ENCODE measurements at places on chromosomes 4 and X.
A peak's percentile ranks its signal among the peaks of the same experiment; 100 is the strongest.

DNA sequence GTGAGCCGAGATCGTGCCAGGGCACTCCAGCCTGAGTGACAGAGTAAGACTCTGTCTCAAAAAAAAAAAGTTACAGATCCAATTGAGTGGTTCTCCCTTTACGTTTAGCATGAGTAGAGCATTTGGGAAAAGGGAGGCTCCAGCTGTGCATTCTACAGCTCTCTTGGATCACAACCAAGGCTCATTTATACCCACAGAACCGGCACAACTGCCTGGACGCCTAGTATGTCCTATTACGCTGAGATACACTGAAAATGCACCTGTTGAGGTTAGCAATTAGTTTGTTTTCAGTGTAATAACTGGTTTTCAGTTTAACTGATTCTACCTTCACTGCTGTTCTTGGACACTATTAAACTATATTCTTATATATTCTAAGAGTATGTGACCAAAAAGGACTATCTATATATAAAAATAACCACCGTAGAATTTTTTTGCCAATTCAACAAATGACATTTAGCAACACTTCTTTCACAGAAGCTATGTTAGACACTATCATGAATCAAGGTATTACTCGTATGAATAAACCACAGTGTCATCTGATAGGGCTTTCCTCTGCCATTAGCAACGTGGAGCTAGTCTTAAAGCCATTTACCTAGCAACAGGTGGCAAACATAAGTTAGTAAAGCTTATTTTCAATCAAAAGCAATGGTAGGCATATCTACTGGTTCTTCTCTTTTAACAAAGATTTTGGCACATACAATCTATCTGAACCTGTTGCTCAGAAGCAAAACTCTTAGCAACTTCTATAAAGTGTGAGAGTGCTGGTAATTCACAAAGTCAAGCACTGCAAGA is 3.6 kb downstream of the OTUD4 start:
- no peak overlapping the region for H3K4me3 ChIP-seq
- H3K36me3 ChIP-seq, result no peaks in the 10 kb centered on the region
- H3K27ac ChIP-seq, result peak overlapping the region; percentile 97
- no peak for DNase-seq

- no peak for DNase-seq
- H3K4me1 ChIP-seq, result no peaks in the 10 kb centered on the region
- no peak overlapping the region for H3K4me3 ChIP-seq
- no peaks in the 10 kb centered on the region for H3K27me3 ChIP-seq
Measured at GRCh38 chr4:158644356-158644755, 27.3 kb downstream of the C4orf46 start.

DNA sequence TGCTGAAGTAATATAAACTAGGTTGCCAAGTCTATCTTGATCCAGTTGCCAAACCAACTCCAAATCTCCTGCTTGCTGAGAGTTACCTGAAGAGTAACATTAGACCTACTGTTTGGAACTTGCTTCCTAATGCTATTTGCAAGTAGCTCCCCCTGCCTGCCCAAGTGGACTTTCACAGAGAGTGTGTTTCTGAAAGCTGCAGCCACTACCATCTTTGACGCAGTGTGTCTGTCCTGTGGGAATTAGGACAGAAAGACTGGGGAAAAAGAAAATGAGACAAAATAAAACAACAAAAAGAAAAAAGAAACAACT is 195.0 kb upstream of the HS3ST1 start:
- peaks cover 3% of the 10 kb centered on the region for H3K4me1 ChIP-seq
- H3K27ac ChIP-seq, result no peak overlapping the region
- no peak overlapping the region for H3K4me3 ChIP-seq
- DNase-seq, result peak; percentile 17

GRCh38 chr4:3376266-3376665 is 65.5 kb upstream of the HGFAC start:
- no peaks in the 10 kb centered on the region for H3K27me3 ChIP-seq
- no peak overlapping the region for H3K4me3 ChIP-seq
- H3K27ac ChIP-seq, result no peak overlapping the region
- no peaks in the 10 kb centered on the region for H3K36me3 ChIP-seq

GRCh38 chrX:110304884-110305283 is 13.0 kb downstream of the AMMECR1 start:
- no peaks in the 10 kb centered on the region for H3K27me3 ChIP-seq
- H3K4me3 ChIP-seq, result no peak overlapping the region
- no peak for DNase-seq
- no peak overlapping the region for H3K27ac ChIP-seq
- no peaks in the 10 kb centered on the region for H3K4me1 ChIP-seq
- no peaks in the 10 kb centered on the region for H3K36me3 ChIP-seq

DNA sequence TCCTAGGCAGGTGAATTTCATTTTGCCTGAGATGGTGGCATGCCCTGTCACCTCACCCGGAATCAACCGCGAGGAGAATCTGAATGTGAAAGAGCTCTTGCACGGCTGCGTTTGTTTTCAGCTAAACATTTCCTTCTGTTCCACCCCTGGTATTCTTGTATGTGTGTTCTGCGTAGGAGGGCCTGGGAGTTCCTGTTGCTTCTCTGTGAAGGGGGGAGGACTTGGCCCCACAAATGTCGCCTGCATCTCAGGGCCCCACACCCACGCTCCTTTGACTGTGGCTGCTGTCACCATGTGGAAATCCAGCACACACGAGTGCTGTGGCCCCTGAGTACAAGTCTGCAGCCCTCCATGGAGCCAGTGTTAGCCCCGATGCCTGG is 45.8 kb upstream of the CLCN4 start:
- no peaks in the 10 kb centered on the region for H3K27me3 ChIP-seq
- H3K36me3 ChIP-seq, result no peaks in the 10 kb centered on the region
- H3K27ac ChIP-seq, result peak overlapping the region; percentile 88

GRCh38 chr4:47222276-47222675 is 190.9 kb downstream of the GABRB1 start:
- no peaks in the 10 kb centered on the region for H3K36me3 ChIP-seq
- no peak overlapping the region for H3K4me3 ChIP-seq
- no peak overlapping the region for H3K27ac ChIP-seq
- no peaks in the 10 kb centered on the region for H3K4me1 ChIP-seq
- no peak for DNase-seq

DNA sequence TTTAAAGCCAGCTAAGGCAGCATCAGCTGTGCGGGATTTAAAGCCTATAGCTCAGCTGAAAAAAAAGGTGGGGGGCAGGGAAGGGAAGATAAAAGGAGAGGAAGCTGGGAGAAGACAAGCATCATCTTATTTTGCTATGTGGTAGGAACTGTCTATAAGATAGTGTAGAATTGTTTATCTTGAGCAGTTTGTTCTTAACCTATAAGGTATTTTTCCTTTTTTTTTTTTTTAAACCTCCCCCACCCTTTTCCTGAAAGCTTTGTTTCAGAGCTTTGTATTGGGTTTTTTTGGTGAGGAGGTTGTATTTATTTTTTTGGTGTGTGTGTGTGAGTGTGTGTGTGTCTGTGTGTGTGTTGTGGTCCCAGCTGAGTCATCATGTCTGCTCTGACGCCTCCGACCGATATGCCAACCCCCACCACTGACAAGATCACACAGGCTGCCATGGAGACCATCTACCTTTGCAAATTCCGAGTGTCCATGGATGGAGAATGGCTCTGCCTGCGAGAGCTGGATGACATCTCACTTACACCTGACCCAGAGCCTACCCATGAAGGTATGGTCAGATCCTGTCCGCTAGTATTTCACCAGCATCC is 531 bp downstream of the RUFY3 start:
- H3K36me3 ChIP-seq, result no peaks in the 10 kb centered on the region
- H3K4me3 ChIP-seq, result no peak overlapping the region
- no peak for DNase-seq
- no peak overlapping the region for H3K27ac ChIP-seq

DNA sequence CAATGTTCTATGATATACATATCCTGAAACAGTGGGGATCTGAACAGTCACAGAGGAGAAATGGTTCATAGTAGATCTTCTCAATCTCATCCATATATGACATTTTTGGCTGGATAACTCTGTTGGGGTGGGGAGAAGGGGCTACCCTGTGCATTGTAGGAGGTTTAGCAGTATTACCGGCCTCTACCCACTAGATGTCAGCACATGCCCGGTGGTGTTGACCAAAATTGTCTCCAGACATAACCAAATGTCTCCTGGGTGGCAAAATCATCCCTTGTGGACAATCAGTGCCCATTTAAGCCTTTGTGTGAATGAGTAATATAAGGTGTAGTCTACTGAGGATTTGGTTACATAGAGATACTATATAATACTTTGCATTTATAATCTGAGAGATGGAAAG is 89.9 kb downstream of the PLS3 start:
- H3K4me1 ChIP-seq, result no peaks in the 10 kb centered on the region
- H3K4me3 ChIP-seq, result no peak overlapping the region
- no peaks in the 10 kb centered on the region for H3K27me3 ChIP-seq
- no peak overlapping the region for H3K27ac ChIP-seq
- H3K36me3 ChIP-seq, result no peaks in the 10 kb centered on the region

- no peaks in the 10 kb centered on the region for H3K36me3 ChIP-seq
- DNase-seq, result no peak
- no peaks in the 10 kb centered on the region for H3K27me3 ChIP-seq
- no peaks in the 10 kb centered on the region for H3K4me1 ChIP-seq
- H3K27ac ChIP-seq, result no peak overlapping the region
Measured at GRCh38 chr4:176957353-176958118, 164.8 kb upstream of the VEGFC start.

DNA sequence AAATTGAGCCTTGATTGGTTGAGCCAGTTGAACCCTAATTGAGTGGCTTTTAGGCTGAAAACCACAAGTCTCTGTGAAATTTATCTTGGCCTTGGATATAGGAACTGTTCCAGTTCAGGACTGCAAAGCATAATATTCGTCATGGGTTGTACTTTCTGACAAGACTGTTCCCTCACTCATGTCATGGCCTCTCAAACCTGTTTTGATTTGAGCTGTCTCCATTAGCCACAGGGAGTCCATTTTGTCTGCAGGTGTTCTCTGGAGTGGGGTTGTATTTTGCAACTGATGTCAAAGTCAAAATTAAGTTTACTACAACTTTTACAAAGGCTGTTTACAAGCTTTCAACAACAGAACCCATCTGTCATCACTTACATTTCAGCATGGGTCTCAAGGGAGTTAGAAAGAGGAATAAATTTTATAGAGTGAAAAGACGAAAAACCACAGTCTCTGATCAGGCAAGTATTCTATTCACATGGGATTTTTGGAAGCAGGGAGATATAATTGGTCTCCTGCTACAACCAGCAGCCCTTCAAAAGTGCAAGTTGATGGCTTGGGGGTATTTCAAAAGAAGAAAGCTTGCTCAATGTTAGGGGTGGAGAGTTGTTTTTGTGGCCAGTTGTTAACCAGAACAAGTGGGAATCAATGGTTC is 1716.3 kb downstream of the C4orf33 start:
- H3K4me3 ChIP-seq, result no peak overlapping the region
- no peak for DNase-seq
- H3K27ac ChIP-seq, result no peak overlapping the region
- H3K4me1 ChIP-seq, result no peaks in the 10 kb centered on the region
- H3K36me3 ChIP-seq, result no peaks in the 10 kb centered on the region

DNA sequence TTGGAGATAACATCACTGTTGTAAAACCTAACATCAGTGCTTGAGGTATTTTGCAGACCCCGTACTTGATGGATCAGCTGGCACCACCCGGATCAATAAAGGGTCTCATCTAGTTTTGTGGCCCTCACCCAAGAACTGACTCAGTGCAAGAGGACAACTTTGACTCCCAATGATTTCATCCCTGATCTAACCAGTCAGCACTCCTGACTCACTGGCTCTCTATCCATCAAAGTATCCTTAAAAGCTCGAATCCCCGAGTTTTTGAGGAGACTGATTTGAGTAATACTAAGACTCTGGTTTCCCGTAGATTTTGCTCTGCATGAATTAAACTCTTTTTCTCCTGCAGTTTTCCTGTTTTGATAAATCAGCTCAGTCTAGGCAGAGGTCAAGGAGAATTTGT is 2498.1 kb downstream of the PCDH7 start:
- H3K27ac ChIP-seq, result no peak overlapping the region
- no peak for DNase-seq
- no peaks in the 10 kb centered on the region for H3K36me3 ChIP-seq
- no peak overlapping the region for H3K4me3 ChIP-seq
- H3K4me1 ChIP-seq, result no peaks in the 10 kb centered on the region

DNA sequence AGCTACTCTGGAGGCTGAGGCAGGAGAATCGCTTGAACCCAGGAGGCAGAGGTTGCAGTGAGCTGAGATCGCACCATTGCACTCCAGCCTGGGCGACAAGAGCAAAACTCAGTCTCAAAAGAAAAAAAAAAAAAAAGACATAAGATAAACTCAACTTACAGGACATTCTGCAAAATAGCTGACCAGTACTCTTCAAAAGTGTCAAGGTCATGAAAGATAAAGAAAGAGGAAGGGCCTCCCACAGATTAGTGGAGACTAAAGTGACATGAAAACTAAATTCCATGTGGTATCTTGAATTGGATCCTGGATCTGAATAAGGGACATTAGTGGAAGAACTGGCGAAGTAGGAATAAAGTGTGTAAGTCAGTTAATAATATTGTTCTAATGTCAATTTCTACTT is 63.3 kb downstream of the ZNF182 start:
- H3K4me3 ChIP-seq, result no peak overlapping the region
- no peaks in the 10 kb centered on the region for H3K4me1 ChIP-seq
- no peaks in the 10 kb centered on the region for H3K27me3 ChIP-seq
- no peak for DNase-seq
- no peak overlapping the region for H3K27ac ChIP-seq

- H3K4me3 ChIP-seq, result no peak overlapping the region
- H3K27me3 ChIP-seq, result no peaks in the 10 kb centered on the region
- no peak for DNase-seq
- H3K27ac ChIP-seq, result no peak overlapping the region
- no peaks in the 10 kb centered on the region for H3K36me3 ChIP-seq
Measured at GRCh38 chr4:17448689-17449088, 63.2 kb downstream of the QDPR start.

GRCh38 chr4:186204103-186204559 is 12.8 kb downstream of the CYP4V2 start:
- DNase-seq, result no peak
- H3K4me3 ChIP-seq, result peak overlapping the region; percentile 26
- H3K27me3 ChIP-seq, result no peaks in the 10 kb centered on the region
- peak overlapping the region; percentile 79 for H3K27ac ChIP-seq
- peaks cover 10% of the 10 kb centered on the region for H3K36me3 ChIP-seq

DNA sequence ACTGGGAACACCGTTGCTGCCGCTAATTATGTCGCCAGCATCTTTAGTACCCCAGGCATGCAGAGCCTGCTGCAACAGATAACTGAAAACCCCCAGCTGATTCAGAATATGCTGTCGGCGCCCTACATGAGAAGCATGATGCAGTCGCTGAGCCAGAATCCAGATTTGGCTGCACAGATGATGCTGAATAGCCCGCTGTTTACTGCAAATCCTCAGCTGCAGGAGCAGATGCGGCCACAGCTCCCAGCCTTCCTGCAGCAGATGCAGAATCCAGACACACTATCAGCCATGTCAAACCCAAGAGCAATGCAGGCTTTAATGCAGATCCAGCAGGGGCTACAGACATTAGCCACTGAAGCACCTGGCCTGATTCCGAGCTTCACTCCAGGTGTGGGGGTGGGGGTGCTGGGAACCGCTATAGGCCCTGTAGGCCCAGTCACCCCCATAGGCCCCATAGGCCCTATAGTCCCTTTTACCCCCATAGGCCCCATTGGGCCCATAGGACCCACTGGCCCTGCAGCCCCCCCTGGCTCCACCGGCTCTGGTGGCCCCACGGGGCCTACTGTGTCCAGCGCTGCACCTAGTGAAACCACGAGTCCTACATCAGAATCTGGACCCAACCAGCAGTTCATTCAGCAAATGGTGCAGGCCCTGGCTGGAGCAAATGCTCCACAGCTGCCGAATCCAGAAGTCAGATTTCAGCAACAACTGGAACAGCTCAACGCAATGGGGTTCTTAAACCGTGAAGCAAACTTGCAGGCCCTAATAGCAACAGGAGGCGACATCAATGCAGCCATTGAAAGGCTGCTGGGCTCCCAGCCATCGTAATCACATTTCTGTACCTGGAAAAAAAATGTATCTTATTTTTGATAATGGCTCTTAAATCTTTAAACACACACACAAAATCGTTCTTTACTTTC is 1.8 kb downstream of the UBQLN2 start:
- DNase-seq, result no peak
- H3K4me1 ChIP-seq, result no peaks in the 10 kb centered on the region
- peak overlapping the region; percentile 85 for H3K27ac ChIP-seq
